Activated CD8-positive, alpha-beta memory T cell treated with anti-CD3 and anti-CD28 coated beads for 1 hour (primary cell): ENCODE measurements at places on chromosomes 6 and 20.

- no peak for DNase-seq
These were observed 108.0 kb upstream of the FOXO3 start for GRCh38 chr6:108452711-108453195.

DNA sequence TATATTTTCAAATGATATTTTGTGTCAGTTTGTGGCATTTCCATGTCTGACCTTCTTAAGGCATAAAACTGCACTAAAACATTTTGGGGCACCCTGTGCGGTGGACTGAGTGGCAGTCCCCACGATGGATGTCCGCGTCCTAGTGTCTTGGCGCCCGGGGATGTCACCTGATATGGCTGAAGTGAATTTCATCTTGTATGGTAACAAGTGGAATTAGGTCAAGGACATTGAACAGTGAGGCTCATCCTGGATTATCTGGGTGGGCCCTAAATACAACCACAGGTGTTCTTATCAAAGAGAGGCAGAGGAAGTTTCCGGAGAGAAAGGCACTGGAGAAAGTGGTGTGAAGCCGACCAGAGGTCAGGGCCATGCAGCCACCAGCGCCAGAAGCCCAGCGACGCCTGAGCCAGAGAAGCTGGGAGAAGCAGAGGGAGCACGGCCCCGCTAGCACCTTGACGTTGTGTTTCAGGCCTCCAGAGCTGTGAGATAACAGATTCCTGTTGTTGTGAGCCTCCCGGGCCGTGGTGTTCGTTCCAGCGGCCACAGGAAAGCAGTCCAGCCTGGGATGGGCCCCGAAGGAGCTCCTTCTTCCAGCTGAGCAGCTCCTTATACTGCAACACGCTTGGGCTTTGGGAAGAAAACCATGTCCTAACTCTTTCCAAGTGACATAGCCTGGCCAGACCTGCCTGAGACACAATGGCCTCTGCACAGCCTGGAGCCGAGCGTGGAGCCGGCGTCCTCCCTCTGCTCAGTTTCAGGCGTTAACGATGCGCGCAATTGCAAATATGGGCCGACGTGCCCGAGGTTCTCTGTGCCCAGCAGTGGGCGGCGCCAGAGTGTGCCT is 22.5 kb downstream of the THBS2 start:
- DNase-seq = no peak

DNA sequence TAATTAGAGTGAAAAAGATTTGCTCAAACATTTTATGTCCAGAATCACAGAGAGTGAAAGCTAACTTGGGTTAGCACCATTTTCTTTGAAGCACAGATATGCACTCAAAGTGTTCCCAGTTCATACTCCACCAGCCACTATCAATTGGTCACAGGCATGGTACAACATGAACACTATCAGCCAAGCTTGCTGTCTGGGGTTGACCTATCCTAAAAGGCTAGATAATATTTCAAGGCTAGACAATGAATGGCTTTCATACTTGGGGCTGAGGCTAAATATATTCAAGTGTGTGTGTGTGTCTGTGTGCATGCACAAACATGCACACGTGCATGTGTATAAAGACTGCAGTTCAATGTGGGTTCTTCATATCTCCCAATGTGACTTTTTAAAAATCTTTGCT is 783.0 kb upstream of the GJE1 start:
- no peak for DNase-seq

GRCh38 chr6:44074439-44074812 is 52.8 kb downstream of the MRPL14 start:
- DNase-seq = peak; percentile 50

GRCh38 chr20:59993736-59994430 is 35.7 kb downstream of the CDH26 start:
- no peak for DNase-seq

GRCh38 chr6:138004430-138005287 is 102.6 kb downstream of the PERP start:
- DNase-seq = no peak

- no peak for DNase-seq
These were observed 88.2 kb downstream of the HIVEP2 start for GRCh38 chr6:142856624-142857232.

GRCh38 chr6:106866875-106867658 is 107.5 kb downstream of the CD24 start:
- DNase-seq = no peak

GRCh38 chr20:49219924-49220831 is 962 bp downstream of the DDX27 start:
- DNase-seq = no peak

GRCh38 chr6:168996356-168996625 is 257.4 kb downstream of the THBS2 start:
- DNase-seq = no peak

- DNase-seq = no peak
These were observed 9.4 kb downstream of the MDGA1 start for GRCh38 chr6:37688078-37688850.

- DNase-seq = no peak
These were observed 292.6 kb downstream of the GMDS start for GRCh38 chr6:1952740-1953360.

DNA sequence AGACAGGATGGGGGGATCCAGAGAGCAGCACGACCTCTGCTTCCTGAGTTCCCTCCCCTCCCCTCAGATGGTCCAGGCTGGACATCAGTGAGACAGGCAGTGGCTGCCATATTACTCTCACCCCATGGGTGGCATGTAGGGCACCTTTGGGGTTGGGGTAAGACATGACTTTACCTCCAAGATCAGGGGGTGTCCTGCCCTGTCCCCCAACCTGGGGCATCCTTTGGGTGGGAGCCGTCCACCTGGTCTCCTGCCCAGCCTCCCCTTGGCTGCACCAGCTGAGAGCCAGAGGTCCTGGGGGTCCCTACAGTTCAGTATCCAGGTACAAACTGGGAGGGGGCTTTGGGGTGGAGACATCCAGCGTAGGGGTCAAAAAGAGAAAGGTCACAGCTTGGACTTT is 48.7 kb upstream of the SLCO4A1 start:
- no peak for DNase-seq

- no peak for DNase-seq
These were observed 16.4 kb downstream of the TRMT6 start for GRCh38 chr20:5933802-5934436.

DNA sequence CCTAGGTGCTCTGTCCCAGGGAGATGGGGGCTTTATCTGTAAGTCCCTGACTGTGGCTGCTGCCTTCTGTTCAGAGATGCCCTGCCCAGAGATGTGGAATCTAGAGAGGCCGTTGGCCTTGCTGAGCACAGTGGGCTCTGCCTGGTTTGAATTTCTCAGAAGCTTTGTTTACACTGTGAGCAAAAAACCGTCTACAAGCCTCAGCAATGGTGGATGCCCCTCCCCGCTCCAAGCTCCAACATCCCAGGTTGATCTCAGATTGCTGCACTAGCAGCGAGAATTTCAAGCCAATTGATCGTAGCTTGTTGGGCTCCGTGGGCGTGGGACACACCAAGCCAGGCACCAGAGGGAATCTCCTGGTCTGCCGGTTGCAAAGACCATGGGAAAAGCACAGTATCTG is 16.3 kb upstream of the RPP40 start:
- DNase-seq = no peak

- no peak for DNase-seq
These were observed 8.4 kb upstream of the ULBP2 start for GRCh38 chr6:149933461-149933860.

GRCh38 chr6:56804996-56805395 is 149.9 kb upstream of the BEND6 start:
- no peak for DNase-seq

GRCh38 chr6:2086326-2086965 is 159.0 kb downstream of the GMDS start:
- DNase-seq = no peak

- DNase-seq = no peak
These were observed 44.8 kb downstream of the INSM1 start for GRCh38 chr20:20412750-20413149.

- no peak for DNase-seq
These were observed 5.1 kb upstream of the C20orf144 start for GRCh38 chr20:33656783-33657703.

- no peak for DNase-seq
These were observed 53.7 kb downstream of the BMP7 start for GRCh38 chr20:57212534-57213276.

GRCh38 chr6:38901802-38902522 is 146.6 kb upstream of the GLP1R start:
- DNase-seq = no peak

DNA sequence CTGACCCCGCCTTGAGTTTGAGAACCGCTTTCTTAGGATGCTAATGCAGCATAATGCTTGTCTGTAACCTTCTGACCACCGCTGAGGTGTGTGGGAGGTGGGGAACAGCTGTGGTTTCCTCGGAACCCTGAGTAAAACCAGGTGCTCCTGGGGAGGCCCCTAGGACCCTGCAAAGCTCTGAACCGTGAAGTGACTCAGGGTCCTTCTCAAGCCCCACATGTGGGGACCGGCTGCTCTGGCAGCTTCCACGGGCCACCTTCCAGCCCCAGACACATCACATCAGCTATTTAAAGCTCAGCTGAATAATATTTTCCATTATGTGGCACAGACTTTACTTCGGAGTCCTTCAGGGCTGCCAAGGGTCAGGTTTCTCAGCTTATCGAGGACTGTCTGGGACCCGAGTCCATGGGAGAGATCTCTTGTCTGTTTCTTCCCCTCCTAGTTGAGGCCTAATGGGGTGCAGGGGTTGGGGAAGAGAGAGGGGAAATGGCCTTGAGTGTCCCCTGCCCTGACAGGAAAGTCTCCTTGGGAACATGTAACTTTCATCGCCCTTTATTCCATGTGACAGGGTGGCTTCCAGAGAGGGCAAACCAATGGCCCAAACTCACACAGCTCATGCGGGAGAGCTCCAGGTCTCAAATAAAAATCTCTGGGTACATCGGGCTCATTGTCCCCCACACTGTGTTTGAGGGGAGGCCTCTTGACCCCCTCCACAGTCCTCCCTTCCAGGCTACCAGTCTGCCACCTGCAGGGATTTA is 186.1 kb upstream of the SLC24A3 start:
- no peak for DNase-seq

DNA sequence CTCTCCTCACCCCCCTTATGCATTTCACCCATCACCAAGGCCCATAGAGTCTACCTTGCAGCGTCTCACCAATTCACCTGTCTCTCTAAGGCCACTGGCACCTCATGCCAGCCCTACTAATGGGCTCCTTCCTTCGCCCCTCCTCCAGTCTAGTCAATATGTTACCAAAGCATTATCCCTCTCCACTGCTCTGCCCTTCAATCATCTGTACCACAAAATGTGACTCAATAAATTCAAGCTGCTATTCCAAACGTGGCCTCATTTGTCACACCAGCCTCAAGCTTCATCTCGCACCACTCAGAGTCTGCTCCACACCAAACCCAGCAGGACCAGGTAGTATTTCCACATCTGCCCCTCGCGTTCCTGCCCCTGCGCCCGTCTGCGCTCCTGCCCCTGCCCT is 21.8 kb upstream of the RPS6KA2 start:
- DNase-seq = no peak

DNA sequence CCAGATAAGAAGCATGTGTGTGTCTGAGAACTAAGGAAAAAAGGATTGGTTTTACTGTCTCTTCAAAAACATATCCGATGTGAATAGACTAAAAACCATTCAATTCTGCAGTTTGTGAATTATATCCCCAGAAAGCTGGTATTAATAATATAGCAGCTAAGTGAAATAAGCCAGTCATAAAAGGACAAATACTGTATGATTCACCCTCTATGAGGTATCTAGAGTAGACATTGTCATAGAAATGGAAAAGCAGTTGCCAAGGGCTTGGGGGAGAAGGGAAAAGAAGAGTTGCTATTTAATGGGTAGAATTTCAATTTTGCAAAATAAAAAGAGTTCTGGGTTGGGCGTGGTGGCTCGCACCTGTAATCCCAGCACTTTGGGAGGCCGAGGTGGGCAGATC is 137.5 kb downstream of the ATXN1 start:
- DNase-seq = no peak

GRCh38 chr6:10598084-10598960 is 77.2 kb downstream of the GCNT2 start:
- no peak for DNase-seq

- no peak for DNase-seq
These were observed 131.2 kb upstream of the CLDN20 start for GRCh38 chr6:155132617-155133016.

DNA sequence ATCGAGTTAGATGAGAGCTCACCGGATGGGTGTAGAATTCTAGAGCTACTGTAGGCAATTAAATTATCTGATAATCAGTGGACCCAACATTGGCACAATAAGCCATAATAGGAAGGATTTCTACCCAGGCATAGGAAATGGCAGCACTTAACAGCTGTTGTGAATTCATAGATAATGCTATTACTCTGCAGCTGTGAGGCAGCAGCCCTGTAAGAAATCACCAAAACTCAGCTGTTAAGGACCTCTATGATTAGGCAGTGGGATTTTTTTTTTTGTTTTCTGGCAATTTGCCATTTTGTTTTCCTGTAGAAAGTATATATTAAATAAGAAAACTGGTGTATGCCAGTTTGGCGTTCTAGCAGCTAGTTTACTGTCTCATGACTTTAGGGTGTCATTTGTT is 609.1 kb upstream of the SLC35B3 start:
- DNase-seq = no peak

DNA sequence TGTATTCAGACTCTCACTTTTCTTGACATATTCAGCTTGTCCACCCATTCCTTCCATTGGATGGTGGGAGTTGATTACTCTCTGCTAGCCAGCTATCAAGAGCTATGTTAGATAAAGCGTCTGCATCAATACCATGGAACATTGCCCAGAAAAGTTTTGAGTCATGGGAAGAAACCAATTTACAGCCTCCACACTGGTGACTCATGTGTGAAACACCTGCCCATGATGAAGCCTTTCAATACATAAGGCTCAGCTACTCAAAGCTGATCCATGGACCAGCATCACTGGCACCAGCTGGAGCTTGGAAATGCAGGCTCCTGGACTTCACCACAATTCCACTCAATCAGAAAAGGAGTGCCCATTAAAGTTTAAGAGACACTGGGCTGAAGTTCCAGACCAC is 16.1 kb downstream of the PLA2G7 start:
- DNase-seq = no peak

- DNase-seq = no peak
These were observed 33.2 kb upstream of the OCSTAMP start for GRCh38 chr20:46583411-46584214.

DNA sequence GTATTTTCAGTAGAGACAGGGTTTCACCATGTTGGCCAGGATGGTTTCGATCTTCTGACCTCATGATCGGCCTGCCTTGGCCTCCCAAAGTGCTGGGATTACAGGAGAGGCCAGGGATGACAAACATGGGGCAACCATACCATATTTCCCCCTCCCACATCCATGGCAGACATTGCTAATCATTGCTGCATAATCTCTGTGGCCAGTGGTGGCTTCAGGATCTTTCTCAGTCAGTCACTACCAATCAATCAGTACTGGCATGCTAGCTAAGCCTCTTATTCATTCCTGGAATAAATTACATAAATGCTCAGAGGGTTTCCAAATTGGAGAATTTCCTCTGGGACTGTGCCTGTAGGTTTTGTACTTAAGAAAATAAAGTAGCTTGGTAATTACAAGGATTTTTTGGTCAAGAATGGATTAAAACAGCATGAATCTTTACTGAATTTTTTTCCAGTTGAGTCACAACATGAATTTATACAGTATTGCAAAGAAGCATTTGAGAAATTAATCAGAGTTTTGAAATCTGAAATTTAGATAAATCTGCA is 138.1 kb downstream of the FNDC1 start:
- DNase-seq = no peak
